Aorta (tissue), 5 donors: ENCODE measurements at places on chromosomes 7 and 10. TPM values are rescaled to one million over a fixed set of nuclear protein-coding genes. Genes with fewer than 3 reads are reported as not detected.

OR2A42 gene
- not detected for total RNA-seq

DENND2A gene
- 5.9 TPM for total RNA-seq

FIS1 gene
- 146 TPM for total RNA-seq

SEC31B gene
- total RNA-seq = 8.7 TPM

MMD2 gene
- not detected for total RNA-seq

NAT16 gene
- not detected for total RNA-seq

PTF1A gene
- not detected for total RNA-seq

HOXA6 gene
- 7.6 TPM for total RNA-seq

GATA3 gene
- total RNA-seq = 0.78 TPM

ADRA2A gene
- total RNA-seq = 11.4 TPM
